ENCODE measurements at places on chromosomes 6 and 20.

- no peak for DNase-seq
Measured at GRCh38 chr6:17018425-17018824, 83.4 kb upstream of the STMND1 start.

DNA sequence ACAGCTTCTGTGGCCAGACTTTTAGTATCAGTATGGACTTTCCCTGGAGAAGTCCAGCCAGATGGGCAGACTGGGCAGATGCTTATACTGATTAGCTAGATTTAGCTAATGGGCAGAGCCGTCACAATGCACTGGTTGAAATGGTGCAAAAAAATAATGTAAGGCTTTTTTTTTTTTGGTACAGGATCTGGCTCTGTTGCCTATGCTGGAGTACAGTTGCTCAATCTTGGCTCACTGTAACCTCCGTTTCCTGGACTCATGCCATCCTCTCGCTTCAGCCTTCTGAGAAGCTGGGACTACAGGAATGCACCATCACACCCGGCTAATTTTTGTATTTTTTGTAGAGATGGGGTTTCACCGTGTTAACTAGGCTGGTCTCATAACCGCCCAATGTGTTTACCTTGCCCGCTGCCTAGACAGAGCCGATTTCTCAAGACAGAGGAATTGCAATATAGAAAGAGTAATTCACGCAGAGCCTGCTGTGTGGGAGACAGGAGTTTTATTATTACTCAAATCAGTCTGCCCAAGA lies 16.4 kb upstream of the KIFC1 start:
- DNase-seq: peak; percentile 51

DNA sequence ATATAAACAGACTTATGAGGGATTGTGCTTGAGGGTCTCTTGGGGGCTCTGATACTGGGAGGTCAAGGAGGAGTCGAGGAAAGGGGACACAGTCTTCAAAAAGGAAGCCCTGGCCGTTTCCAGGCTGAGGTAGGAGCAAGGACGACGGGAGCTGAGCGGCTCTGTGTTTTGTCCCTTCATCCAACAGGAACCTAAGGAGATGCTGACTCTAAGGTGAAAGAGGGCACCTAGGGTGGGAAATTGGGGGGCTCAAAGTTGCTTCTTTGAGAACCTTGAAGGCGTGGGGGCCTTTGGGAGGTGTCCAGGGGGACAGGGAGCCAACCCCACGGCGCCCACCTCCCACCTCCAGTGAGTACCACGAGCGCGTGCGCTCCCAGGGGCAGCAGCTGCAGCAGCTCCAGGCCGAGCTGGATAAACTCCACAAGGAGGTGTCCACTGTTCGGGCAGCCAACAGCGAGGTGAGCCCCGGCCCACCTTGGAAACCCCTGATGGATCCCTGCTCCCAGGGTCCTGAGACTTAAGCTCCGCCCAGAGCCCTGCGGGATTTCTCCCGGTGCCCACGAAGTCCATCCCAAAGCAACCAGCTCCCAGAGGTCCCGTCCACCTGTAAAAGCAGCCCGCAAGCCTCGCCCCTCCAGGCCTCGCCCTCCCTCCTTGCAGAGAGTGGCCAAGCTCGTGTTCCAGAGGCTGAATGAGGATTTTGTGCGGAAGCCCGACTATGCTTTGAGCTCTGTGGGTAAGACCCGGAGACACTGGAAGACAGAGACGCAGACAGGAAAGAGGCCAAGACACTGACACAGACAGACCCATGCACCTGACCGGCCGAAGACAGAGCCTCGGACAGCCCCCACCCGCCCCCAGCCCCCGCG lies 2.9 kb downstream of the SPAG4 start:
- DNase-seq: no peak

DNA sequence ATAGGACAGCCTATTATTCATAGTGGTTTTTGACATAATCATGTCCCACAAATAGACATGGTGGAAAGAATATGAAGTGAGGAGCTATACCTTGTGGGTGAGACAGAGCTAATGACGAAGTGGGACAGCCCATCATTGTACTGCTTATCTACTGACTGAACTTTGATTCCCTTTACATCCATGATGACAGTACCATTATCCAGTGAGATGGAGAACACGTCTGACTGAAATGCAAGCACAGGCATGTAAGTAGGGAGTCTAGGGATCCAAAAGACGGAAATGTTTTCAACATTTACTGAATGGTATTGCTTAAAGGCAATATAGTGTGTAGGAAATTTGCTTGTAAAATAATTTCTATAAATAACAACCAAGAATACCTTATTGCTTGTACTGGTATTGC lies 43.5 kb downstream of the FAM229B start:
- no peak for DNase-seq

DNA sequence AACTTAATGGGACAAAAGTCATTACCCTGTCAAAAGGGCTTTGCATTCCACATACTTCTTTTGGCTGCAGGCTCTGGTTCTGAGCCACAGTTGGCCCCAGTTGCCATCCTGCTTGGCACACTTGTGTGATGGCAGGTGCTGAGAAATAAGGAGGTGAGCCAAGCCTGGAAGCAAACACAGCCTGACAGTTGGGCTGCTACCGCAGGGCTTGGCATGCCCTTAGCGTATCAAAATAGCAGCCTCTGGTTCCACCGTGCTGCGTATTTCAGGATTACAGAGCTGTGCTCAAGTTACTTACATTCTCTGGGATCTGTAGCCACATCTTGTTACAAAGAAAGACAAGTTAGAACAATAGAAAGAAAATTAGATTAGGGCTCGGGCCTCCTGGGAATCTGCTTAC lies 11.1 kb downstream of the MTHFD1L start:
- no peak for DNase-seq

DNA sequence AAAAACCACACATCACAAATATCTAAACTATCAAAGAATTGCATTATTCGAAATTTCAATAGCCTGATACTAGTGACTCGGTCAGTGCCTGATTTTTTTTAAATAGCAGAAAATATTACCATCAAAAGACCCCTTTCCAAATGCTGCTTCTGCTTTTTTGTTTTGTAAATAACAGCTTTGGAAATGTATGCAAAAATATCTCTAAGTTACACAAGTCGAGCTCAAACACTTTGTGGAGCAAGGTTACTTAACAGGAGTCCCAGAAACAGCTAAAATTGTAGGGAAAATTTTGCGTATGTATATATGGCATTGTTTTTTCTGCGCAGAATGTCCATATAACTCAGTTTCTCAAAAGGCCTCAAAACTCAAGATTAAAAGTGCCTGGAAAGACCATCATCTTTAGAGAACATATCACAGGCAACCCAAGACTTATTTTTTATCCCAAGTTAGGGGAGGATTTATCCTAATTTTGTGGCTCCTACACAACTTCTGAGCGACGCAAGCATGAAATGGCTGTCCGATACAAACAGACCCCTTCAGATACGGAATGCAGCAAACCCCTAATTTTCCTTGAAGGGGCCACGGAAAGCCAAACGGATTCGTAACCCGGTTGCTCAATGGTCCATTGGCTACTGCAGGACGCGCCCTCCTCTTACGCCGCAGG lies 1.3 kb downstream of the CEP85L start:
- DNase-seq: no peak

GRCh38 chr6:109236115-109237076 lies 141.1 kb downstream of the CEP57L1 start:
- no peak for DNase-seq

DNA sequence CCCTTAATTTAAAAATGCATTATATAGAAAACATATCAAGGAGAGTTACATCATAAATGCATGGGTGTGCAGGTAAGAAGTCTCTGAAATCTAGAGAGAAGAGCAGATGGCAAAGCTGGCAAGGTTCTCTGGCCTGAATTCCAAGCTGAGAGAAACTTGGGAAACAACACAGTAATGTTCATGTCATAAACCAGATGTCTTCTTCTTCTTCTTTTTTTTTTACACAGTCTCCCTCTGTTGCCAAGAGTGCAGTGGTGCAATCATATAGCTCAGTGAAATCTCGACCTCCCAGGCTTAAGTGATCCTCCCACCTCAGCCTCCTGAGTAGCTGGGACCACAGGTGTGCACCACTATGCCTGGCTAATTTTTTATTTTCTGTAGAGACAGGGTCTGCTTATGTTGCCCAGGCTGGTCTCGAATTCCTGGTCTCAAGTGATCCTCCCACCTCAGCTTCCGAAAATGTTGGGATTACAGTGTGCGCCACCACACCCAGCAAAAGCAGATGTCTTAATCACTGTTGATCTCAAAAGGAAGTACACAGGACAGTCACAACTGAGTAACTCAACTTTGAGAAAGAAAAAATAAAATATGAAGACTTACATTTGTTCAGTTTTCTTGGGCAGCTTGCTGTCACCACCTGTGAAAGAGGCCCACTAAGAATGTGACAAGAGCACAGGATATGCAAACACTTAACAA lies 77.3 kb downstream of the DNAAF9 start:
- DNase-seq: no peak

DNA sequence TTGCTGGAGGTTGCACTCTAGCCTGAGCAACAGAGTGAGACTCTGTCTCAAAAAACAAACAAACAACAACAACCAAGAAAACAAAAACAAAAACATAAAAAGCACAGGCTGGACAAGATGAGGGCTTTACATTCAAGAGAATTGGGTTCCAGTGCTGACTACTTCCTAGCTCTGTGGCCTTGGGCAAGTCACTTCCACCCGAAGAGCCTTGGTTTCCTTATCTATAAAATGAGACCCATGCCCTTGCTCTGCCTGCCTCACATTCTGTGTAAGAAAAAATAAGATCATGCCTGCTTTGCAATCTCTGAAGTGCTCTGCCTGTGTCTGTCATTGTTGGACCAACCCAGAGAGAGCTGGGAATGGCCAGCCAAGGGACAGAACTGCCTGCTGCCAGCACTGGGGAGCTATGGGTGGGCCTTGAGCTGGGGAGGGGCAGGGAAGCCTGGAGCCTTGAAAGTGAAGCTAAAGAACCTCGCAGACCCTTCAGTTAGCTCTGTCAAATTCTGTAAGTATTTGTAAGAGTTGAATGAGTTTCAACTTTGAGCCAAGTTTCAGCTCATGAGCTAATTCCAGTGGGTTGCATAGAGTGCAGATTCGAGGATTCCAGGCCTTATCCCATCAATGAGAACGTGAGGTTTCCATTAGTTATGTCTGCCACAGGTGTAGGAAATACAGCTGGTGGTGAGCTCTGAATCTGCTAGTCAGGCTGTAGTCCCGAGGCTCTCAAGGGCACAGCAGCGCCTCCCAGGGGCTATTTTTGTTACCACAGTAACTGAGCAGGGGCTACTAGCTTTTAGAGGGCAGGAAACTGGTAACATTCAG lies 93.2 kb downstream of the DLGAP4 start:
- DNase-seq: no peak

- no peak for DNase-seq
Measured at GRCh38 chr20:60058879-60059278, 100.7 kb downstream of the CDH26 start.

DNA sequence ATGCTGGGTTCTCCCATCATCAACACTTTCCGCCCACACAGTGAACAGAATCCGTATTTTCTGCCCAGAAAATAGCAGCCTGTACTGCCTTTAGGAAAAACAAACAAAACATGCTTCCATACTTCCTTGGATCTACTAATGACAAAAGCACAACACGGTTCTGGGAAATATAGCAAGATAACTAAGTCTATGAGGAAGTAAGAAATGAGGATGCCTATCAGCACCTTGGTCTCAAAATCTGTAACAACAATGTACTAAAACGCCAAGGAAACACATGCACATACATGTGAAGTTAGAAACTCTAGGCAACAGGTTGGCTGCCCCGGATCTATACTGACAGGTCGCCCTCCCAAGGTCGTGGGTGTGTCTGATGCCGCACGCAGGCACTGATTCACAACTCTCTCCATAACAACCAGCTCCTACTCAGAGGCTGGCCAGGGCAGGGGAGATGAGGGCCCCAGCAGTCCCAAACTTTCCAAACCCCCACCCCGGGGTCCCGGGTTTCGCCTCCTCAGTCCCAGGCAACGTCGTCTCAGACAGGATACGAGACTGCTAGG lies 710 bp downstream of the BTBD9 start:
- DNase-seq: no peak

- no peak for DNase-seq
Measured at GRCh38 chr6:15893556-15894253, 230.9 kb upstream of the DTNBP1 start.

DNA sequence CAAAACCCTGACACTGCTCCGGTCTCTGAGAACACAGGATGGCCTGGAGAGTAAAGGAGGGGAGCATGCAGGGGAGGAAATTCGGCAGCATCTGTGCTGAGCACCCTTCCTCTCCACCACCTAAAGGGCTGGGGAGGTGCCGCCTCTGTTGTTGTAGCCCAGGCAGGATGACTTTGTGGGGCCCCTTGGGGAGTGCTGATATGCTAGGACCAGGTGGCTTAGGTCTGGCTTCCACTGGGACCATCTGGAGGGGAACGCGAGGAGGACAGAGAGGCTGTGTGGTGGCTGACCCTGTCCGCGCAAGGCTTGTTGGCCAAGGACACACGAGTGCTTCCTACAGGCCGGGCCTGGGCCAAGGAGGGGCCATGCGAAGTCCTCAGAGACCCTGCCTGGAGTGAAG lies 9.9 kb upstream of the RPS6KA2 start:
- DNase-seq: no peak

GRCh38 chr20:24235296-24236175 lies 233.9 kb upstream of the SYNDIG1 start:
- no peak for DNase-seq

DNA sequence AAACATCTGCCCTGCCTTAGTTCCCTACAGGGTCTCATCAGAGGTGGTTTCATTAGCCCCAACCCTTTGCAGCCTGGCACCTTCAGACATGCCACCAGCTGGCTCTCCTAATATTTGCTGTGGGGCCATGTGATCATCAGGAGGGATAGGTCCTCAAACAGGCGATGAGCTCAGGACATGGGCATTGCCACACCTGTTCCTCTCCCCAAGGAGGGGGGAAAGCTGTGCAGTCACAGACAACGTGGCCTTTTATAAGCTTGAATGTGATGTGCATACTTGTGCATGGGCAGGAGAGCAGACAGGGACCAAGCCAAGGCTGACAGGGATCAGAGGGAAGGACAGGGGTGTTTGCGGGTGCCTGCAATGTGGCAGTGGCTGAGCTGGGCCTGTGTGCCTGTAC lies 78.8 kb upstream of the ZNFX1 start:
- DNase-seq: no peak

DNA sequence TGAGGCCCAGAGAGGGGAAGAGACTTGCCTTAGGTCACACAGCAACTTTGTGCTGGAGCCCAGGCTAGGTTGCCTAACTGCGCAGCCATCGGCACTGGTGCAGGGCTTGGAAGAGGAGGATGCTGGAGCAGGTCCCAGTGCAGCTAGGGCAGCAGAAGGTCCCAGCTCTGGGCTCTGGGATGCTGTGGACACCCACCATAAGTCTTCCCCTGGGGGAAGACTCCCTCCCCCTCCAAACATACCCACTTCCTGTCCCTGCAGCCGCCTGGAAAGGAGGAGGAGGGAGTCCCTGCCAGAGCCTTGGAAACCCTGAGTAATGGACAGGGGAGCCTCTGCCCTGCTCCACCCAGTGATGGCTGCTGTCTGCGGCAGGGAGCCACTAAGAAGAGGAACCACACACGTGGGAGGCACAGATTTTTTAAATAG lies 93.6 kb downstream of the NCR2 start:
- no peak for DNase-seq

DNA sequence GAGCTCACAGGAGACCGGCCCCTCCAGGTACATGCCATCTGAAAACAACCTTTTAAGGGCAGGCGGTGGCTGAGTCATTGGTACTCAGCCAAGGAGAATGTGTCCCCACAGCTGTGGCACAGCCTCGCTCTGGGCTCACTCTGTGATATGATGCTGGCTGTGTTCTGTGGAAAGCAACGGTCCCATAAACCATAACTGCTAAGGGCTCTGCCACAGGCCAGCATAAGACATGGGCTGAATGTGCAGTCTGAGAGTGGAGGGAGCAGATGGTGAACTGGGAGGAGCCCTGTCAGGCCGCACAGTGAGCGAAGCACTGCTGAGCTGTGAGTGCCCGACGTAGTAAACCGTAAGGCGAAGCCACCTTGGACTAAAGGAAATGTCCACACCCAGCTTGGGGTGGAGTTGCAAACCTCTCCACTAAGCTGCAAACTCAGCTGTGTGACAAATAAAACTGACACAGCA lies 375.8 kb downstream of the THBS2 start:
- no peak for DNase-seq

Measured in AG04449 (cell line).